ENCODE measurements at places on chromosomes 1 and 21.

- DNase-seq, result no peak
Measured at GRCh38 chr1:183908079-183908478, 103.2 kb downstream of the RGL1 start.

- no peak for DNase-seq
Measured at GRCh38 chr1:175287377-175287776, 94.8 kb upstream of the KIAA0040 start.

DNA sequence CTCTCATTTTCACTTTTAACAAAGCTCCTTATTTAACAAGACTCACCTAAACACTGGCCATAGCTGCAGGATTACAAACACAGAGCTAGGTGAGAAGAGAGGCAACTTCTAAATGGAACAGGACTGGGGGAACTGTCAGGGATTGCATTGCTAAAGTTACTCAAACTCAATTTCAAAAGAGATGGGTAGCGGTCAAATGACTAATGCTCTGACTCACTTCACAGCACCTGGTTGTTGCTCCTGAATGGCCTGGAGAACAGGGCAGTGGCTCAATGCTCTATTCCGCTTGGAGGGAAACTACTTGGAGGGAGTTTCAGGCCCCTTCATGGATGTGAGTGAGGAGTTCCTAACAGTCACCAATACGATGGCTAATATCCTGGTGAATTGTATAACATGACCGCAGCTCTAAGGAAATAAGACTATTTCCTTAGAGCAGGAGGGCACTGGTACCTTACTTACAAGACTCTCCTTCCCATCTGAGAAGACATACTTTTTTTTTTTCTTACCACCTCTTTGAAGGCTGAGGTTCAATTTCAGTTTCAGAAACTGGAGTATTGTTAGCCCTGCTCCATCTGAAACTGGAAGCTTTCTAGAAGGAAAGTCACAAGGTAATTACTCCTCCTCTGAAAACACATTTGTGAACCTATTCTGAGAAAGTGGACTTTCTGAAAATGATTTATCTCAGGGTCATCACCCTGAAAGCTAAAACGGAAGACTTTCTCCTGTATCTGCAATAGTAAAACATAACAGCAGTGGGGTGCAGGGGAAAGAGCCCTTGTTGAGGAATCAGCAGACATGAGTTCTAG lies 9.5 kb downstream of the DPT start:
- no peak for DNase-seq

GRCh38 chr1:24724345-24725208 lies 20.7 kb upstream of the CLIC4 start:
- peak; percentile 41 for DNase-seq

- no peak for DNase-seq
Measured at GRCh38 chr1:150259217-150259616, 1.6 kb downstream of the CA14 start.

DNA sequence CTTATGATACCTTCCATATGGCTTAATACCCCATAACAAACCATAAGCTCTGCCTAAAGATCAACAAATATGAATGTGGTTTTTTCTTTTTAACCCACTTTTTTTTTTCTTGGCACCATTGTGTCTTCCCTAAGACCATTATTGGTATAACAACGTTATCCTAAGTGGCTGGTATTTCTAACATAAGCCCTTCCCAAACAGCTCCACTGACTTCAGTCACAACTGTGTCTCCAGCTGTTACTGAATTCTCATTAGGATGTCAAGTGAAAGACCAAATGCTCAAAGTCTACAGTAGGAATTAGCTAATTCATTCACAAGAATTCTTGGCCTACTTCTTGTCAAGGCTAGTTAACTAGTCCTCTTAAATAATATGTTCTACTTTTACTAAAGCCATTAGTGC lies 4.2 kb upstream of the RXRG start:
- DNase-seq, result no peak
